Thoracic aorta endothelial cell (primary cell): ENCODE measurements at places on chromosomes 16 and 17. TPM values are rescaled to one million over a fixed set of nuclear protein-coding genes. Genes with fewer than 3 reads are reported as not detected.

The COIL gene
- total RNA-seq, result 23.0 and 25.5 TPM in 2 replicates

The ITGAD gene
- not detected in 2 replicates for total RNA-seq

The FMNL1 gene
- total RNA-seq, result 0.93 and 1.1 TPM in 2 replicates

The KRTAP4-12 gene
- not detected in 2 replicates for total RNA-seq

The CHST5 gene
- total RNA-seq, result not detected in 2 replicates

The MT1G gene
- not detected in 2 replicates for total RNA-seq

The SOX15 gene
- total RNA-seq, result not detected in 2 replicates

The SDK2 gene
- not detected in 2 replicates for total RNA-seq

The CDRT15L2 gene
- total RNA-seq, result not detected in 2 replicates

The NT5M gene
- total RNA-seq, result 0.53 and 0.93 TPM in 2 replicates

The OR3A3 gene
- not detected in 2 replicates for total RNA-seq

The CCL5 gene
- not detected in 2 replicates for total RNA-seq

The GRB2 gene
- 93.6 and 104 TPM in 2 replicates for total RNA-seq

The PPY gene
- not detected in 2 replicates for total RNA-seq

The ZNF768 gene
- total RNA-seq, result 17.6 and 20.8 TPM in 2 replicates

The KRT39 gene
- total RNA-seq, result not detected in 2 replicates

The GALR2 gene
- total RNA-seq, result not detected in 2 replicates

The GJC1 gene
- 10.2 and 15.7 TPM in 2 replicates for total RNA-seq

The KRT28 gene
- total RNA-seq, result not detected in 2 replicates

The RSPRY1 gene
- total RNA-seq, result 93.6 and 98.6 TPM in 2 replicates

The GGT6 gene
- total RNA-seq, result not detected in 2 replicates

The FOXC2 gene
- total RNA-seq, result 4.1 and 5.7 TPM in 2 replicates

The EVI2B gene
- total RNA-seq, result 2.0 and 2.5 TPM in 2 replicates

The KRTAP4-3 gene
- not detected in 2 replicates for total RNA-seq

The UNC13D gene
- 3.5 and 3.7 TPM in 2 replicates for total RNA-seq

The CRISPLD2 gene
- total RNA-seq, result 0.07 and 0.13 TPM in 2 replicates

The MEIOB gene
- 0.14 and 0.66 TPM in 2 replicates for total RNA-seq

The PRCD gene
- total RNA-seq, result 0.27 and 0.65 TPM in 2 replicates

The EVPLL gene
- total RNA-seq, result not detected in 2 replicates

The PITPNM3 gene
- 1.3 and 2.8 TPM in 2 replicates for total RNA-seq

The TOP2A gene
- total RNA-seq, result 148 and 240 TPM in 2 replicates

The RAB26 gene
- total RNA-seq, result 0.36 and 0.66 TPM in 2 replicates

The NPLOC4 gene
- 99.7 and 104 TPM in 2 replicates for total RNA-seq

The NPIPB9 gene
- total RNA-seq, result 6.7 and 15.3 TPM in 2 replicates

The RAB37 gene
- total RNA-seq, result 0.13 and 0.43 TPM in 2 replicates

The TBX2 gene
- total RNA-seq, result 0.13 TPM in 1 of 2 replicates, not detected in the other
